ENCODE measurements at places on chromosomes 3 and 15.

- peak; percentile 57 for DNase-seq
Measured at GRCh38 chr3:84692261-84692660, 266.5 kb upstream of the CADM2 start.

DNA sequence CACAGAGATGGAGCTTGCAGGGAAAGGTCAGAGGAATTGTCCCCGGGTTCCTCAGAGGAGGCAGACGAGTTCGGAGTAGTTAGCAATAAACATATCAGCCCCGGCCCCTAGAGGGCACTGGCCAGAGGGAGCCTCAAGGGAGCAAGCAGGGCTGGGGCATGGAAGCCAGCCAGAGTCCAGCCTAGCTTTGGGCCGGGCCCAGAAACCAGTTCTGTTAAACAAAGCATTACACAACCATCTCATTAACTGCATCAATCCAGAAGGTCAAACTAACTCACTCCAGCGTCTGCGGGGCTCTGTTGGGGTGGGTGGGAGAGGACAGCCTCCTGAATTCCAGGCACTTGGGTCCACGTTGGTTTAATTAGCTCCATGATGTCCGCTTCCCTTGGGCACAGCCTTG, 41.0 kb upstream of the IREB2 start:
- peak; percentile 22 for DNase-seq

DNA sequence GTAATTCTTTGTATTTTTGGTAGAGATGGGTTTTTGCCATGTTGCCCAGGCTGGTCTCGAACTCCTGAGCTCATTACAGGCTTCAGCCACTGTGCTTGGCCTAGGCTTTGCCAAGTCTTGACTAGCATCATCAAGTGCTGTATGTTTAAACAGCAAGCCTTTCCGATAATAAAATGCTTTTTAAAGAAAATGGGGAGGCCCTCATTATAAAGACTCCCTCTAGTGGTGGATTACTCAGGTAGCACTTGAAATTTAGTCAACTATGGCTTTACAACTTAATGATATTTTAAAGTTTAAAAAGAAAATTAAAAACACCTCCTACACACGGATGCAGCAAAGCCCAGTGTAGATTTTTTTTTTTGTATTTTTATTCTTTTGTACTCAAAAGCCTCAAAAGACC, 213.6 kb downstream of the GAP43 start:
- peak; percentile 51 for DNase-seq

- no peak for DNase-seq
Measured at GRCh38 chr3:73538486-73538885, 86.3 kb downstream of the PDZRN3 start.

GRCh38 chr3:16739541-16740105, 134.4 kb upstream of the DAZL start:
- no peak for DNase-seq

GRCh38 chr15:100602823-100603393, 519 bp downstream of the ASB7 start:
- DNase-seq: peak; percentile 65

- peak; percentile 47 for DNase-seq
Measured at GRCh38 chr3:79361748-79362378, 405.9 kb downstream of the ROBO1 start.

GRCh38 chr3:180306691-180307090, 270.0 kb upstream of the PEX5L start:
- peak; percentile 83 for DNase-seq

Data from DMS53 (cell line).